ENCODE measurements at places on chromosomes 1 and 21.

- no peak for DNase-seq
Measured at GRCh38 chr1:110375490-110375889, 15.3 kb downstream of the SLC16A4 start.

DNA sequence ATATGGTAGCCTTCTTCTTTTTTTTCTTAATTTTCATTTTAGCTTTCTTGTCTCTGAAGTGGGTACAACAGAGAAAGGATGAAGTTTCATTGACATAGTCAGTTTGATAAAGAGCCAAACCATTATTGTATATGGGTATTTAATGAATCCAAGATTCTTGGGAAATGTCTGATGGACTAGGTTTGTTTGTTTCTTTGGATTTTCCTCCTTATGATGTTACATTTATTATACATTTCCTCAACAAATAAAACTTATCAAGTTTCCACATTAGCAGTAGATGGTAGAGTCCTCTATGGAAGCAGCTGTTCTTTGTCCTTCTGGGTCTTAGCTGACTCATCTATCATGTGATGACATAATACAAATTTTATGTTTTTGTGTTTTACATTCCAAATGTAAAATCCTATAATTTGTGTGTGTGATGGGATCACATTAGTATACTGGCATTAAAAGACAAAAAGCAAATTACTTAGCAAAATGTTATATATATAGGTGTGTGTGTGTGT lies 6.0 kb downstream of the COL24A1 start:
- DNase-seq = no peak

GRCh38 chr21:37627074-37627473 lies 260.5 kb downstream of the DYRK1A start:
- DNase-seq = no peak

- no peak for DNase-seq
Measured at GRCh38 chr21:28547766-28548165, 444.9 kb downstream of the LTN1 start.

GRCh38 chr1:211643324-211644212 lies 31.9 kb downstream of the NEK2 start:
- DNase-seq = no peak

DNA sequence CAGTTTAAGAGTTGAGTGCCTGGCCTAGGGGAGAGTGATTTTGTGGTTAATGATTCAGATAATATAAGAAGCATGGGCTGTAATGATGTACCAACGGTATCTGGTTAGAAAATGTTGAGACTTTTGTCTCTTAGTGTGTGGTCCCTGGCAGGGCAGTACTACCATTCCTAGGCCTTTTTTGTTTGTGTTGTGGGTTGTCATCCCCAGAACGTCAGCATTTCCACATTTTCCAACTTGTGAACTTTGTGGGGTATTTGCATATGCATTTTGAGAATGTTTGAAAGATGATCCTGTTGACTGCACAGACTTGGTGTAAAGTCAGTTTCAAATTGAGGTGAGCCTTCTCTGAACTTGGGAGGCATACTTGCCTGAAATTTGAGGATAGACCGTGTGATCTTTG lies 11.4 kb downstream of the NEK7 start:
- no peak for DNase-seq

DNA sequence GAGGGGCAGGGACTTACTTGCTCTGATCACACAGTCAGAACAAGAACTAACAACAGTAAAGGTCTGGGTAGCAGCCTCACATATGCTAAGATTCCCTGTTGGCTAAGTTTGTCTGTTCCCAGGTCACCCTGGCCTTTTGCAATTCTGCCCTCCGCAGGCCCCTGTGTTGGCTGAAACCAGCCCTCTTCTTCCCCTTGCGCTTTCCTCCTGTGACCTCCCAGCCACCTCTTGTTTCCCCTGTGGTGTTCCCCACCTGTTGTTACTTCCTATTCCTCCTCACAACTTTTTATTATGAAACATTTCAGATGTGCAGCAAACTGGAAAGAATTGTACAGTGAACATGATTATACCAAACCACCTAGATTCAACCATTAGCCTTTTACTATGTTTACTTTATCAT lies 23.4 kb downstream of the MAPKAPK2 start:
- no peak for DNase-seq

DNA sequence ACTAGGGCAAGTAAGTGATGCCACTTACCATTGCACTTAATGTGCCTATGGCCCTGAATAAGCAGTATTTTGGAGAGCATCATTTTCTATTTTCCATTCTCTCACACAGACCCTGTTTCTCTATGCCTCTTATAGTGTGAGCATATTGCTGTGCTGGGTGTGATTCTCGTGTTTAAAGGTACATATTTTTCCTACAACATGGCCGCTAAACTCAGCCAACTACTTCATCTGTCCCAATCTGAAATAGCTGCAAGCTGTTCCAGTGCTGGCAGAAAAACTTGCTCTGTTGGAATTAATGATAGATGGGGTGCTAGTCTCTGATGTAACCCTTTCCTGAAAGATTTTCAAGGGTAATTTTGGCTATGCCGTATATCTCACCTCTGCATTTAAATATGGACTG lies 97.5 kb downstream of the ZNF326 start:
- DNase-seq = no peak

DNA sequence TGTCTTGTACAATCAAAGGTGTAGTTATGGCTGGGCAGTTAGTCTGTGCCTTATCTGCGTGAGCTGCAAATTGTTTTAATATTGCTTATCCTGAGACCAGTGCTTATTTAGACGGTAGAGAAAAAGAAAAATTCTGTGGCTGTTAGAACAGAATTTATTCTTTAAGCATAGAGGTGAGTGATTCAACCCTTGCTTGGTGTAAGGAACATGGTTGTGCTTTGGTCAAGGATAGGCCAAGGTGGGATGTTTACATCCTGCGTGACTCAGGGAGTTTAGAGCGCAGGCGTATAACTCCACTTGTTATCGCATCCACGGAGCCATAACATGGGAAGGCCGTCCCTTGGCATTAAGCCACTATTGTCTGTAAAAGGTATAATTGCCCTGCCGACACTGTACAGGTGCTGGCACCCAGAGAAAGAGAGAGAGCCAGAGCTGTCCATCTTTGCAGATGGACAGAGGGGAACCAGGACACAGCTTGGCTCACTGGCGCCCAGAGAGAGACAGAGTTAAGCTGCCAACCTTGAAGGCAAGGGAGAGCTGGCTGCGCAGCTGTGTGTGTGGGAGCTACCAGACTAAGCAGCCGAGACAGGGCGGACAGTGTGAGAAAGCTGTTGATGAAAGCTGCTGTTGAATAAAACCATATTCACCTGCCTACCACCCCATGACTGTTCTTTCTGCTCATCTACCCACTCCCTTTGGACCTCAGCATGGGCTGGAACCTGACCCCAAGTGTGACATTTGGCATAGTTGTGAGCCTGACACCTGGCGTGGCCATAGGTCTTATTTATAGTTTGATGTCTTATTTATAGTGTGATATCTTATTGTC lies 200.4 kb downstream of the DYRK1A start:
- DNase-seq = no peak

DNA sequence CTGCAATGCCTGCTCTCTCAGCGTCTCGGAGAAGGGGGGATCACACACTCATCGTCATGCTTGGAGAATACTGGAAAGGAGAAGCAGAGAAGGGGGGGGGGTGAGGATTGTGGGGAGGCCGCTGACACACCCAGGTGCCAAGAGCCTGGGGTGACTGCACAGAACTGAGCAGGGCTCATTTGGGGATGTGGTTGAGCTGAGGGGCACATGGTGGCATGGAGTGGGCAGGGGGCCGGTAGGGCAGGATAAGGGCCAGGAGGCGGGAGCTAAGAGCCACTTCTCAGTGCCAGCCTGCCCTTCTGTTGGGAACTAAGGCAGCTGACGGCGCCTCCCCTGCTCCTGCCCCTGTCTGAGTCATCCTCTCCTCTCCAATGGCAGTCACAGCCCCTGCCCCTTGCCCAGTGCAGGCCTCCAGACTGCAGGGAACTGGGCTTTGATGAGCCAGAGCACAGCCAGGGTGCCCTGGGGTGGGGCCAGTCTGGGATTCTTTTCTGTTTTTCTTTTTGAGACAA lies 27.2 kb downstream of the MRPL37 start:
- no peak for DNase-seq

GRCh38 chr1:198893763-198894444 lies 255.1 kb downstream of the PTPRC start:
- DNase-seq = no peak

GRCh38 chr1:66341446-66342089 lies 192.4 kb upstream of the SGIP1 start:
- no peak for DNase-seq

- peak; percentile 52 for DNase-seq
Measured at GRCh38 chr1:234322979-234323378, 50.3 kb upstream of the COA6 start.

GRCh38 chr1:231702804-231703203 lies 76.2 kb downstream of the DISC1 start:
- DNase-seq = no peak

DNA sequence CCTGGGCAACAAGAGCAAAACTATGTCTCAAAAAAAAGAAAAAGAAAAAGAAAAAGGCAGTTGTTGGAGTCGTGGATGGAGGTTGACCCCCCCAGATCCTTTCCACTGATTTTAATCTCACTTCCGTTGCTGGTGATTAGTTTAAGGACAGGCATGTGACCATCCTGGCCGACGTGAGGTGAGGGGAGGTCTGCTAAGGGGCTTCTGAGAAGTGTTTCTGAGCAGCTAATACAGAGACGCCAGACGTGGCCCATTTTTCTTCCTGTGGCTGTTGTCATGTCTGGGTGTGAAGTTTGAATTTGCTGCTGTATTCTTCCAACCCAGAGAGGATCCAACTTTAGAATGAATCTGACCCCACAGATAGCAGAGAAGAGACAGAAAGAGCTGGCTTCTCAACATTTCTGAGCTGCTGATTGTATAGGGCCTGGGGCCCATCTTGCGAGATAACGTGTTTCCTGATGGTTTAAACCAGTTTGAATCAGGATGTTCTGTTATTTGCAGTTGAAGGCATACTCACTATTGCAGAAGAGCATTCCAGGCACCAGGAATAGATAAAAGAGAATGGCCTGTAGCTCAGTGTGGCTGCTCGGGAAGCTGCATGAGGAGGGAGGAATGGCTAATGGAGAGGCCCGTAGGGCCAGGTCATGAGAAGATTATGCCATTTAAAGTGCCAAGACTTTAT lies 22.8 kb upstream of the SSBP3 start:
- no peak for DNase-seq

DNA sequence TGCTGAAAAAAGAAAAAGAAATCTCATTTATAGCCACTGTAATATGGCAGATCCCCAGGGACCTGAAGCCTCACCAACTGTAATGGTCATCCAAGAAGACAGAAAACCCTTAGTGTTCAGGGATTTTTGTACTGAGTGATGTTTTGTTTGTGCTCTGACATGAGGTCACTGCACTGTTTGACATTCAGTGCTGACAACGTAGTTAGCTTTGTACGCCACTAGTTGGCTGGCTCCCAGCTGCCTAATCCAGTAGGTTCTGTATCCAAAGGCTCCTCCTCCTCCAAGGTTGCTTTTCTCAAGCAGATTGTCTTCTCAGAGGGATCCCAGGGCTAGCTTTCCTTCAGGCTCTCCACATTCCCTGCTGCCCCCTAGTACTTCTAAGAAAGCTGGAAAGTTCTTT lies 9.5 kb upstream of the YRDC start:
- no peak for DNase-seq

DNA sequence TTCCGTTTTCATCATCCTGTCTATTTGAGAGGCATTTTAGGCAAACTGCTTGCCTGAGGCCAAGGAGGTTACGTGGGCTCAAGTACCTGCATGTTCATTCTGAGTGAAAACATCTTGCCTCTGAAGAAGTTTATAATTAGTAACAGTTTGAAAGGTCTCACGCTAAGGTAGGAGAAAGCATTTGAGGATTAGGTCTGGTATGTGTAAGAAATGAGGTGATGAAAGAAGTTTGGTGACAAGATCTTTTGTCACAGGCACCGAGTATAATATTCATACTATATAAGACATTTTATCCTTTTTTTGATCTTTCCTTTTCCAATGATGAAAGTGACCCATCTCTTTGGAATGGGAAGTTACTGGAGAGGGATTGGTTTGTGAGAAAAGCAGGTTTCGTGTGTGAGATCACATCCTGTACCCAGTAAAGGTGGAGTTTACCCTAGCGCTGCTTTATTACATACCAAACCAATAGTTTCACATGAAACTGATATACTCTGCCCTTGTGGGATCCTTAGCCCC lies 98.7 kb upstream of the PDC start:
- DNase-seq = no peak

- DNase-seq = no peak
Measured at GRCh38 chr1:6184083-6184783, 4.1 kb upstream of the CHD5 start.

DNA sequence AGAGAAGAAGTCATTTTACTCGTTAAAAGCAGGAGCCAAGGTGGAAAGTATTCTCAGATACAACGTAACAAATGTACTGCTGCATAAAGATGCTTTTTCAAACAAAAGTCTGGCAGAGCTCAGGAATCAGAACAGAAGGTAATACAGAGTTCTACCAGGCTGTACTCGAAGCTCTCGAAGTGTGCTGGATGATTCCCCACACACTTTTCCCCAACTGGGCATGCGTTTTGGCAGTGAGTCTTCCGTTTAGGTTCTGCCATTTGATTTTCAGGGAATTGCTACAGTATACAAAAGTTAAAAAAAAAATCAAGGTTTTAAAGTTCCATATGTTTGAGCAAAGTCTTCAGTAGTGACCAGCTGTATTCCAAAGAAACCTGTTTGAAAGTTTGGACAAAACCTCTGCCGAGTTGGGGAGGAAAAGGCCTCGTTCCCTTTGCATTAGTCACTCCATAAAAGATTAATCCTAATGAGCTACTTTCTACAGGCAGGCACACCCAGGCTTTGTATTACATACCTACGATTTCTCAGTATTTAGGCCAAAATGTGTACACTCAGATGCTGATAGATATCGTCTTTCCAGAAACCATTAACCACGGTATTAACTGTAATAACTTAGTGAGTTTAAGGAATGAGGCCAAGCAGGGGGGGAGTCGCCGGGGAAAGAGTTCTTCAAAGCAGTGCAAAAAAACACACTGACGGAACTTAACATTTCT lies 477.1 kb downstream of the LMO4 start:
- no peak for DNase-seq

- peak; percentile 25 for DNase-seq
Measured at GRCh38 chr1:91997607-91998195, 32.1 kb upstream of the EPHX4 start.

DNA sequence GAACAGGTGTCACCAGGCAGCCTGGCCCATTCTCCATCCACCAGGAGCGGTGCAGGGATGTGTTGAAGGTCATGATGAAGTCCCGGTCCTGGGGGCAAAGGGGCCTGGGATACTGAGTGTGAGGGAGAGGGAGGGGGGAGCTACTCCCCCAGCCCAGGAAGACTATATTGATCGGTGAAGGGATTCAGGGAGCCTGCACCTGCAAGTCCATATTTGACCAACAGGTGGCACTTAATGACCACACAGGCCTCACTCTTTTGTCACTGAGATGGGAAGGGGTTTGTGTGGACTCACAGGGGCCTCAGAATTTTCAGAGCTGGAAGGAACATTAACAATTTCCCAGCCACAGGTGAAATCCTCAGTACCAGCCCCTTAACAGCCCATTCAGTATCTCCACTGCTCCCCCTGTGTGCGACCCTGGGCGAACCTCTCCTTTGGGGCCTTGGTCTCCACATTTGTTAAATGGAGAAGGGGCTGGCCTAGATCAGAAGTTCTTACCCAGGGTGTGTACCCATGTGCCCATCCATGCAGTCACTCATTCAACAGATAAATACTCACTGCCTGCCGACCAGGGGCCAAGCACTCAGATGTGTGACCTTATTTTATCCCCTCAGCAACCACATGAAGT lies 55.6 kb downstream of the NKAIN1 start:
- peak; percentile 9 for DNase-seq

- DNase-seq = peak; percentile 47
Measured at GRCh38 chr1:108643492-108644335, 17.2 kb downstream of the HENMT1 start.

- no peak for DNase-seq
Measured at GRCh38 chr1:219330669-219331068, 157.0 kb downstream of the LYPLAL1 start.
